Cortex of kidney (tissue), 1 donor: ENCODE measurements at places on chromosomes 1 and 21.

DNA sequence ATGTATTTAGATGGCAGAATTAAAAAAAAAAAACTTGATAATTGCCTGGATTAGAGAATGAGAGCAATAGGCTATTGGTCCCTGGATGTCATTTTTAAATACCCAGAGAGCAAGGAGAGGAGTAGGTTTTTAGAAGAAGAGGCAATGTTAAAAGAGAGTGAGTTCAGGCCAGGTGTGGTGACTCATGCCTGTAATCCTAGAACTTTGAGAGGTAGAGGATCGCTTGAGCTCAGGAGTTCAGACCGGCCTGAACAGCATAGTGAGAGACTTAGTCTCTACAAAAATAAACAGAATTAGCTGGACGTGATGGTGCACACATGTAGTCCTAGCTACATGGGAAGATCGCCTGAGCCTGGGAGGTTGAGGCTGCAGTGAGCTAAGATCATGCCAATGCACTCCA lies 15.9 kb upstream of the MUTYH start:
- DNase-seq, result no peak

DNA sequence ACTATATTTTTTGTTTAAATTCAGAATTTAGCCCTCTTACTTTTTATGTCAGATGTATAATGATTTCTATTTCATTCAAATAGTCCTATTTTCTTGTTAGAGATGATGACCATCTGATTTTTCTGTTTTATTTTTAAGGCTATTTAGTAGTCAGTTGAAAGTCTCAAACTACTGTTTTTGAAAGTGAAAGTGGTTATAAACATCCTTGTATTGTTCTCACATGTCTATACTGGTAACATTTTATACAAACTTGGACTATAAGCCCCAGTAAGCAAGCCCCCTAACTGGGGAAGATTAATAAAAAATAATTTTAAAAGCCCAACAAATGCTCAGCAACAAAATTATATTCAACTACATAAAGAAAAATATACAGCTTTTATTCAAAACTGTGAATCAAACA lies 271.3 kb upstream of the RGS18 start:
- no peak for DNase-seq

DNA sequence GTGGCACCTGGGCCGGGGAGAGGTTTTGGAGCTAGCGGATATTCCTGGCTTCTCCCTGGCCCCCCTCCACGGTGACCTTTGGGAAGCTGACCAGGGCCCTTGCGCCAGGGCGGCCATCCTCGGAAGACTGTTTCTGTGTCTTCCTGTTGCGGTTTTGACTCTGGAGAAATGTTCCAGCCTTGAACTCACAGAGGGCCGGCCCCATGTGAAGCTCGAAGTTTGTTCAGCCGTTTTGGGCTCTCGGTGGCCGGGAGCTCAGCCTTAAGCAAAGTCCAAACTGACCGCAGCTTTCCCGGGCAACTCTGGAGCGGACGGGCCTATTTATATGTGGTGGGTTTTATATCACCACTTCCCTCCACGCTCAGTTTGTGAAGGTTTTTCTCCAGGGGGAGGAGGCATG lies 17.0 kb upstream of the WNT4 start:
- DNase-seq, result no peak

GRCh38 chr1:182084487-182085316 lies 23.2 kb upstream of the ZNF648 start:
- no peak for DNase-seq

GRCh38 chr1:215860833-215861232 lies 293.7 kb downstream of the KCTD3 start:
- no peak for DNase-seq

- no peak for DNase-seq
These were observed 66.0 kb downstream of the COL18A1 start for GRCh38 chr21:45470773-45471524.

DNA sequence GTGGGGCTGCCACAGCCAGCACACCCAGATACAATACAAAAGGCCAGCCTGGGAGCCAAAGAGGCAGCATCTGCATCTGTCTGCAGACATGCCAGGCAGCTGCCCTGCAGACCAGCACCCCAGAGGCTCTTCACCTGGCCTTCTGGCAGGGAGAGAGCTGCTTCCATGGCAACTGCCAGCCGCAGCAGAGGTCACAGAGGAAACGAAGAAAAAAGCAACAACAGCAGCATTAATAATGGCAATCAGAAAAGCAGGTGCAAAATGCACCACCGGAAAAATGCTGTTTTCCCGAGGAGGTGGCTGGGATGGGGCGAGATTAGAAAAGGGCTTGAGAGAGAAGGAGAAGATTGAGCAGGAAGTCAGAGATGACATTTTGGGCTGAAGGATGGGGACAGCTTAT lies 309.5 kb downstream of the PCP4 start:
- DNase-seq, result no peak

- DNase-seq, result no peak
These were observed 20.2 kb downstream of the TAL1 start for GRCh38 chr1:47211796-47212269.

- no peak for DNase-seq
These were observed 2.4 kb downstream of the S100A5 start for GRCh38 chr1:153538315-153538821.

DNA sequence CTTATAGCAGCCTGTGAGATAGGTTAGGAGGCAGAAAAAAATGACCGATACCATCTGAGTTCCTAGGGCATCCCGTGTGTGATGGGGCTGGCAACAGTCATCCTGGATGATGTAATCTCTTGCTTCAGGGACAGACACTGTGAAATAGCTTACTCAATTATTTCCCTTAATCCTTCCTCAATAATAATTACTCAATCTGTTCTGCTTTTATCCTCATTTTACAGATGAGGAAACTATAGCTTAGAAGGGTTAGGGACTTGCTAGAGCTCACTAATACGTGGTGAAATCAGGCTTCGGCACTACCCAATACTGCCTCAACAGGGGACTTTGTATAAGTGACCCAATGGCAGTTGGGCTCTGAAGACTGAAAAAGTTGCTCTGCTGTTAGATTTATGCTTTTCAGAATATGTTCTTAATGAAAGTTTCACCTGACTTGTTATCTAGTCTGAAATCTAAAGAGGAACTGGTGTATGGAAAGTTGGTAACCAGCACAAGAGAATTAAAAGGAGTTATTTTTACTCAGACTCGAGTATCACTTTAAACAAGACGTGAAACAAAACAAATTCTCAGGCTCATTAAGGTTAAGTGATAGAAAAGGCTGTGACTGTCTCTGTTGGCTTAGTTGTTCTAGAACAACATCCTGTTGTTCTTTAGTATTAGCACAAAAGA lies 14.4 kb downstream of the CD55 start:
- DNase-seq, result no peak

DNA sequence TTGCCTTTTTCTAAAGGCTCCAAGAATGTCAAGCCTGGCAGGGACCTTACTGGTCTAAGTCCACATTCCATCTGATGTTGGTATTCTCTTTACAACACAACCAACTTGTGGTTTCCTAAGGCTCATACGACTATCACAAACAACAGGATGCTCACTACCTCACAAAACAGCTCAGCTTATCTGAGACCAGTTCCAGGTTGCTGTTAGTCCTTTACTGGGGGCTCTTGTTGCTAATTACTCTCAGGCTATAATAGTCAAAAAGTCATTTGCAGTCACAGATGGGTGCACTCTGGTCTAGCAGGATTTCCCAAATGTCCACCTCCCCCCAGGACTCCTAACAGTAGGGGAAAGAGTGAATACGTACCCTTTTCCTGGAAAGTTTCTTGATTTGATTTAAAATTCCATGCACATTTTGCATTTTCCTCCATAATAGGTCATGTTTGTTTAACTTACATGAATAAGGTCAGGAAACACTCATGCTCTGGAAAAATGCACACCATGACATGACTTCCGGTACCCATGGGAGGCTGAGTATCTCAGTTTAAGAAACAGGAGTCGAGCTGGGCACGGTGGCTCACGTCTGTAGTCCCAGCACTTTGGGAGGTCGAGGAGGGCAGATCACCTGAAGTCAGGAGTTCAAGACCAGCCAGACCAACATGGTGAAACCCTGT lies 16.0 kb downstream of the LCK start:
- DNase-seq, result no peak

DNA sequence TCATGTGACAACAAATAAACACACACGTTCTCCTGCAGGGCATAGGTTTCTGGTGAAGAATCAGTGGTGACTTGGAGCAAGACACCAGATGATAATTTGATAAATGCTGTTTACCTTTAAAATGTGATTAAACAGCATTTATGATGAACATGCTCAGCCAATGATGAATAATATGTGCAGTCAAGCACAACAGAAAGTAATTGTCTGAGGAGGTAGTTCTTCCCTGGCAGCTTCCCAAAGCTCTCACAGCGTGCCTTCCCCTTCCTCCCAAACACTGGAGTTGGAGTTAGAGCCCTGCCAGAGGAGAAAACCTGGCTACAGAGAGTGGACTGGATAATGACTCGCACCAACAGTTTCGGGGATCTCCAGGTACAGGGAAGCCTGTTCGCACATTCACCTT lies 463.5 kb downstream of the SMYD3 start:
- no peak for DNase-seq

GRCh38 chr1:86987446-86987845 lies 73.0 kb downstream of the HS2ST1 start:
- DNase-seq, result no peak

- DNase-seq, result no peak
These were observed 776 bp downstream of the KDM1A start for GRCh38 chr1:23019863-23020625.

DNA sequence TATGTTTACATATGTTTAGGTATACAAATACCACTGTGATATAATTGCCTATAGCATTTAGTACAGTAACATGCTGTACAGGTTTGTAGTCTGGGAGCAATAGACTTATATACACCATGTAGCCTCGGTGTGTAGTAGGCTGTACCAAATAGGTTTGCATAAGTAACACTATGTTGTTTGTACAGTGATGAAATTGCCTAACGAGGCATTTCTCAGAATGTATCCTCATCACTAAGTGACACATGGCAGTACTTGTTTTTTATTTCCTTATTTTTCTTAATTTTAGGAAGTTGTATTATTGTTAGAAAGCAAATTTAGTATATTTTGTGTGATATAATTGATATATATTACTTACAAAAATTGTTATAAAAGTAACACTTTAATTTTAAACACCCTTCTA lies 840.9 kb downstream of the LTN1 start:
- no peak for DNase-seq

GRCh38 chr1:33088119-33088906 lies 7.4 kb downstream of the AZIN2 start:
- DNase-seq, result no peak

DNA sequence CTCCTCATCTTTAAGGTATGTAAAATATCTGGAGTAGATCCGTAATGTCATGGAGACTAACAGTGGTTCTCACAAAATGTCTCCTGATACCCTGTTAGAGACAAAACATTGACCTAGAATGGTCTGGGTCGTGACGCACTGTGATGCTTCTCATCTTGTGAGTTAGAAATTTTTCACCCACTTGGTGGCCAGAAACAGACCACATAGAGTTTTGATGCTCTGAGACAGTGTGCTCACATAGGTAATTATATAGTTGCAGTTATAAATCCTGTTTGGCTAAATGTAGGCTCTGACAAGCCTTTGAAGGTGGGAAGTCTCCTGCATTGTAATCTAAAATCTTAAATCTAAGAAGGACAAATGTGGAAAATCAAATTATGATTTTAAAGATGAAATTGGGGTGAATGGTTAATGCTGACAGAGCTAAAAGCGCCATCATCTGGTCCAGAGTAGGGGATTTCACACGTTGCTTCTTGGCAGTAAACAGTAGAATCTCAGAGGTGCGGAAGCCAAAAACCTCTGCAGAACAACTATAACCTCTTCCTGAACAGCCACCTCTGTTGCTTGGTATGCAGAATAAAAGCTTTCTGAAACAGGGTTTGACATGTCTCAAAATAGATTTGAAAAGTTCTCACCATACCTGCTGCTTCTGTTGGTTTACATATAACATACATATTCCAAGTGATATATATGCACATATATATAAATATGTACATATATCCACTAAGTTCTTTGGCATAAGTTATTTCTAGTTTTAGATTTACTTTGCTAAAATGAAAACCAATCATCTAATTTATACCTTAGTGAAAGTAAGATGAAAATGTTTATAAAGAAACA lies 17.1 kb downstream of the RPAP2 start:
- no peak for DNase-seq

DNA sequence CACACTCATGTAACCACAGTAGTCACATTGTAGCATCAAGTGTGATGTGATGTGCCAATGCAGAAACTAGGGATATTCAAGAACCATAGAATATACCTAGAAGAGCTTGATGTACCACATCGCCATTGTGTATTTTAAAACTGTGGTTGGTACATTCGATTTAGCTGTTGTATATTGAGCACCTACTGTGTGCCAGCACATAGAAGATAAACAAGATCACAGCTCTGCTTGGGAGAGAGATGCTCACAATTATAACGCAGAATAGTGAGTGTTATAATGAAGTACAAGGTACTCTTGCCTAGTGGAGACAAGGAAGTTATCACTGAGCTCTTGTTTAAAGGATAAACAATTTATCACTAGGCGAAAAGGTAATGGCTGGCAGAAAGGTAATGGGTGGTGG lies 4.7 kb downstream of the BTF3L4 start:
- DNase-seq, result no peak

GRCh38 chr1:102970496-102971078 lies 137.7 kb downstream of the COL11A1 start:
- DNase-seq, result no peak

DNA sequence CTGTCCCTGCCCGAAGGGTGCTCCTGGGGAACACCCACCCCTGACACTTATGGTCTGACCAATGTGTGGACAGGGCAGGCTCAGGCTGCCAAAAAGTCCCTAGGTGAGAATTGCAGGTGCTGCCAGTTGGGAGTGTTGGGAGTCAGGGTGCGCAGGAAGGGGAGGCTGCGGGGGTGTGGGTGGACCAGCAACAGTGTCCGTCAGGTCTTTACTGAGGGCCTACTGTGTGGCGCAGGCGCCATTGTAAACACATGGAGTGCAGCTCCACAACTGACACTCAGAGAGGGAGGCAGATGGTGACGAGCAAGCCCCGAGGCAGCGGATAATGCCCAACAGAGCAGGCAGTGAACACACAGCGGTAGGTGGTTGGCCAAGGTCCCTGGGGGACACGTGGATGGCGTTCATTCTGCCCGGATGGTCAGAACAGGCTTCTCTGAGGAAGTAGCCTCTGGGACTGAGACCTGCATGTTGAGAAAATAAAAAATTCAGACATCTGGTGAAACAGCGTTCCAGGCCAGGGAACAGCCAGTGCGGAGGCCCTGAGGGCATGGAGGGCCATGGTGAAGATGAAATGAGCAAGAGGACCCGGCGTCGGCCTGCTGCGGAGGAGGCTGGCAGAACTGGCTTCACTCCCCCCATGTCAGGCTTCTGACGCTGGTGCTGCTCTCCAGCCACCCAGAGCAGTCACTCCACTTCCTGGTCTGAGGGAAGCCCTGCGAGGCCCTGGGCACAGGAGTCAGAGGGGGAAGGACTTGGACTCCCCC lies 136.2 kb upstream of the ZBTB40 start:
- DNase-seq, result no peak

DNA sequence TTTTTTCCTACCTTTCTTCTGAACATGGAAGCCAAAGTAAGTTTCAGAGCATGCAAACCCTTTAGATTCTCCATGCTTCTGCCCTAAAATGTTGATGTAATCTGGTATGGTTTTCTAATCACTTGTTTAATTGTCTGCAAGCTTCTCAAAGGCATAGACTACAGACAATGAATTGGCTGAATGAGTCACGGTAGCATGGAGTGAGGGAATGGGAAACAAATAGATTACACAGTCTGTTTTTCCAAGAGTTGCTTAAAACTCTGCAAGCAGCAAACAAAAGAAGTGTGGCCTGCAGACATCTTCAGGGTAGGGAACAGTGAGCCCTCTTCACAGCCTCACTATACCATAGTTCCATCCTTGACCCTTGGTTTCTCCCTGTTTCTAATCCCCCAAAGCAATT lies 326.0 kb downstream of the BARHL2 start:
- no peak for DNase-seq
